ENCODE measurements at places on chromosomes 1 and 21.

DNA sequence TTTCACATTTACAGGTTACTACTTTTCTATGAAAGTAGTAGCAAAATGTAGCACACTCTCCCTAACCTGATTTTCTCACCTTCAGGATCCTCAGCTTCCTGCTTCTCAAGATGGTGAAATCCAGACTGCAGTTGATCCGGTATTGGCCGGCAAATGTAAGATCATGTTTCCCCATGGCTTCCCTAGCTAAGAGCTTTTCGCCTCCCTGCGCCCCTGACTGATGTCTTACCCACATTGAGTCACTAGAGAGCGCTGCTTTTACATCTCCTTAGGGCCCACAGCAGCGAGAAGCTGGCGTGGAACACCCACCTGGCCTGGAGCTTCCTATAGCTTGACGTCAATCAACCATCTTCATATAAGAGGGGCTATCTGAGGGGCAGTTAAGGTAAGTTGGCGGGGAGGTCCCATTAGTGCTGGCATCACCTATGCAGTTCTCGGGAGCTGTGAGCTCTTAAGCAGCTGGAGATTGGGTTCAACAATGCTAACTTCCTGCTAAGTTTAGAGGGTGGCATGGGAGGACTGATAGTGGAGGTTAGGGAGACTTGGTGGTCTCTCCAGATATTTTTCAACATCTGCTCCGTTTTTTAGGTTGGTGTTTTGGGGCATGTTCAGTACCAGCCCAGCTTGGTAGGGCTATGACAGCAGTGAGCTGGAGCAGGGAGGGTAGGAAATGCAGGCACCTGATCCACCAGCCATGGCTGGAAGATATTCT is 5.5 kb downstream of the PTPN7 start:
- peak; percentile 35 for DNase-seq

- peak; percentile 18 for DNase-seq
Measured at GRCh38 chr1:90114521-90115141, 119.7 kb downstream of the ZNF326 start.

GRCh38 chr21:15848634-15849560 is 119.1 kb downstream of the USP25 start:
- no peak for DNase-seq

GRCh38 chr1:65431111-65431705 is 10.7 kb downstream of the LEPR start:
- peak; percentile 72 for DNase-seq

DNA sequence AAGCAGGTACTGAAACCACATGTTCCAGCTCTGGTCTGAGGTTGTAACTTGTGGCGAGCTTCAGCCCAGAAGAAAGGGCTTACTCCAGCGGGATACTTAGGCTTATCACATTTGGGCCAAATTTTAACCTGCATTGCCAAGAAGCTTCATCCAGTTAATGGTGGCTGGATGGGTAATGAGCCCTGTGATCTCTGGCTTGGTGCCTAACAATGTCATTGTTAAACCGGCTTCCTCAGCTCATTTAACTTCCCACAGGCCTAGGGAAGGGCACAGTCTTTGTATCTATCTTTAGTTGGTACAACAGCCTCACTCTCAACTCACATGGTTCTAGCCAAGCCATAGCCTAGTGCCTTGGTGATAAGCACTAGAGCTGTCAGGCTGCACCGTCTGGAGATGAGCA is 43.6 kb upstream of the CCDC190 start:
- no peak for DNase-seq

GRCh38 chr1:49059087-49059486 is 282.4 kb upstream of the BEND5 start:
- no peak for DNase-seq

DNA sequence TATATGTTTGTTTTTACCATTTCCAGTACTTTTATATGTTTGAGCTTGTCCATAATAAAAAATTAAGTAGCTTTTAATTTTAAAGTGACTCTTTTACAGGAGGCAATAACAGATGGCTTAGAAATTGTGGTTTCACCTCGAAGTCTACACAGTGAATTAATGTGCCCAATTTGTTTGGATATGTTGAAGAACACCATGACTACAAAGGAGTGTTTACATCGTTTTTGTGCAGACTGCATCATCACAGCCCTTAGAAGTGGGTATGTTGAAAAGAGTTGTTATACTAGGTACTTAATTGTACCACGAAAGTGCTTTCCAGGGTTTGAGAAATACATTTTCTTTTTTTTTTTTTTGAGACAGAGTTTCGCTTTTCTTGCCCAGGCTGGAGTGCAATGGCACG is 46.1 kb downstream of the RNF2 start:
- DNase-seq = no peak

GRCh38 chr1:165831146-165831545 is 3.7 kb downstream of the UCK2 start:
- no peak for DNase-seq

- DNase-seq = no peak
Measured at GRCh38 chr1:243179720-243180119, 75.4 kb downstream of the CEP170 start.

DNA sequence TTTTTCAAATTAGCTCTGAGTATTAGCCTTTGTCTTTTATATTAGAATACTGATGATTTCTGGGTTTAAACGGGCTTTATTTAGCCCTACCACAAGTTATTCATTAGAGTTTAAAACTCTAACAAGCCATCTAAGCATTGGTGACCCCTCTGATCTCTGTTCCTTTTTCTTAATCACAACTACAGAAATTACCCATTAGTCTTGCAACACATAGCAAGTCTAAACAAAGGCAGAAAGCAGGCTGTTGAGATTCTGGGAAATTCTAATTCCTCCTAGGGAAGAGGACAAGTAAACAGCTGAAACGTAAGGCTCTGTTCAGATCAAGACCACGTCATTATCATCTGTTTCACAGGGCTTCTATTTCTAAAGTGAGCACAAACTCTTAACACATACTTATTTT is 491.2 kb upstream of the ZRANB2 start:
- DNase-seq = no peak

GRCh38 chr1:81619156-81619555 is 181.6 kb upstream of the ADGRL2 start:
- no peak for DNase-seq

DNA sequence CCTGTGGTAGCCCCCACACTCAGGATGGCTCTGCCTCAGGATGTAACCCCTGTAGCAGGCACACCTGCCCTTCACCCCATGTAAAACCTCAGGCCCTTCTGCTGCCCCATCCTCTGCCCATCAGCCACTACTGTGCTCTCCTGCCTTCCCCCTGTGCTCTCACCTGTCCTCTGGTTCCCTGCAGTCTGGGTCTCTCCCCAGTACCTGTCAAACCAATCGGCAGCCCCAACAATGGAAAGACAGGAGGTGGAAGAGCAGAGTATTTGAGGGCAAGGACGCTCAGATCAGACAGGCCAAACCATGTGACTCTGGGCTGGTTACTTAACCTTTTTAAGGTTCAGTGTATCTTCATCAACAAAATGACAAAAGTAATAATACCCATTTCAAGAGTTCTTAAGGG is 30.9 kb downstream of the SMIM12 start:
- DNase-seq = no peak

DNA sequence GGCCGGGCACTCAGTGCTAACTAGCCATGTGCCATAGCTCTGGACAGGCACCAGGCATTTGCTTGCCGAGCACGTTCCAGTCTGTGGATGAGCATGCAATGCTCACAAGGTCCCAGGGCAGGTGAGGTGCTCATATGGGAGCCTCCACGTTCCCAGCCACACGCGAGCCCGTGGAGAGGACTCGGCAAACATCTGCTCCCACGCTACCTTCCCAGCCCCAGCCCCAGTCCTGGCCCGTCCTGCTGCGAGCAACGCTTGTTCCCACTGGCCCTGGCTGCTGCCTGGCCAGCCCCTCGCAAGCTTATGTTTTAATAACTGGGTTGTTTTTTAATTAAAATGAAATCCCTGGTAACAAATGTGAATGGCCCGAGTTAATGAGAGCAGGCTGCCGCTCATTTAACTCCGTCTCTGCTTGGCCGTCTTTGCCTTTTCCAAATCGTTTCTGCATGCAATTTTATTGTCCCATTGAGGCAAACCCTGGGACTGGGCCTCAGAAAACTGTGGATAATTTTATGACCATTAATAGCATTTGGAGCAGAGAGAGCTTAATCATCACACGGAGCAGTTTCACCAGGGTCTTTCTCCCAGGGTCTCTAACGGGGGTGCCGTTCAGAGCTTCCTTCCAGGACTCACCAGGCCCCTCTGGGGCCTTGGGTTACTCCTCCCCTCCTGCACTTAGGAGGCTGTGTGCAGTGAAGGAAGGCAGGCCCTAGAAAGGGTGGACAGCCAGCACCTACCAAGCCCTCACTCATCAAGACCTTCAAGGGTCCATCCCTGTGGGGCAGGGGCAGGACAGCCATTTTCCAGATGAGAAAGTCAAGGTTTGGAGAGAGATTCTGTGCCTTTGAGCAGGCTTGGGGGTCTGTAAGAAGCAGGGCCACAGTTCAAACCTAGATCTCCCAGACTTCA is 136.8 kb downstream of the GLIS1 start:
- no peak for DNase-seq

- no peak for DNase-seq
Measured at GRCh38 chr1:200046115-200046514, 18.6 kb downstream of the NR5A2 start.

DNA sequence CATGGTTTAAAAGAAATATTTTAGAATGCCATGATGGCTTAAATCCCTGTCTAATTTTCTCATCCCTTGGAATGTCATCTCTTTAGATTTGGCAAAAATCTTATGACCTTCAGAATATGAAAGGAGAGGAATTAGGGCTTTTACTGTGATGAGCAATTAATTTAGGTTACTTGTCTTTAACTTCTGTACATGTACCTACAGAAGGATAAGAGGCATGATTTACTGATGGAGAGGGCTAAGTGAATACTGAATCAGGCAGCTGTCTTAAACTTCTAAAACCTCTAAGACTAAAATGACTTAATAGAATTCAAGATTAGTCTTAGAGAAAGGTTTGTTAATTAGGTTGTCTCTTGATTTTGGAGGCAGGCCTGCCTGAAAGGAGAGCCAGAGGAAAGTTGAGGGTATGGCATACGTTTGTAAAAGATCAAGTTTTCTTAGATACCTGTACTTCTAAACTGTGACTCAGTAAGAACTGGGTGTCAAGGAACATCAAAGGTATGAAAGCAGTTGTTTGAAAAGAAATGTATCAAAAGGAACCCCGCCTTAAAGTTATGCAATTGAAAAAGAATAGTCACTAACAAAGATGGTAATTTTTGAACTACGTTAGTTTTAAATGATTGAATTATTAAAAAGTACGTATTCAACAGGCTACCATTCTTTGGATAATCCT is 12.5 kb downstream of the MACO1 start:
- DNase-seq = no peak

DNA sequence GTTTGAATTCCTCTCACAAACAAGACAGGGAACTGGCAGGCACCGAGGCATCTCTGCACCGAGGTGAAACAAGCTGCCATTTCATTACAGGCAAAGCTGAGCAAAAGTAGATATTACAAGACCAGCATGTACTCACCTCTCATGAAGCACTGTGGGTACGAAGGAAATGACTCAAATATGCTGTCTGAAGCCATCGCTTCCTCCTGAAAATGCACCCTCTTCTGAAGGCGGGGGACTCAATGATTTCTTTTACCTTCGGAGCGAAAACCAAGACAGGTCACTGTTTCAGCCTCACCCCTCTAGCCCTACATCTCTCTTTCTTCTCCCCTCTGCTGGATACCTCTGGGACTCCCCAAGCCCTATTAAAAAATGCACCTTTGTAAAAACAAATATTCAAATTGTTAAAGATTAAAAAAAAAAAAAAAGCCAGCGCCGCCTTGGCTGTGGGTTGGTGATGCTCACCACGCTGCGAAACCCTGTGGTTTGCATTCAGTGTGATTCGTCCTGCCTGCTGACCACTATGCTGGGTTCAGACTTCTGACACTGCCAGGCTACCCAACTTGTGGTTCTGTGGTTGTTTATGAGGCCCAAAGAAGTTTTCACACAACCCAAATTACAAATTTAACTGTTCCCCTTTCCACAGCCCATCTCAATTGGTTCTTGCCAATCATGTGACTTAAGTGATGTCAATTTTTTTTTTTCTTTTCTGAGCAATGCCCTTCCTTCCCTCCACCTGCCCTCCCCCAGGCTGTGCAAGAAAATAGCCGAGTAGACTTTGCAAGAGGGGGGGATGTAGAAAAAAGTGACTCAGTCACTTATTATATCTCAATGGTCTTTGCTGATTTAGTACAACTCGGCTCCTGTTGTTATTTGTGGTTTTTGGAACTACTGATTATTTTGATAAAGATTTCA is at the start of gene RUNX1:
RUNX1 (minus strand) TSS at position 597 of the 912 bp plus-strand sequence.
- peak; percentile 47 for DNase-seq

GRCh38 chr1:244992833-244993232 is 128.5 kb upstream of the HNRNPU start:
- no peak for DNase-seq

DNA sequence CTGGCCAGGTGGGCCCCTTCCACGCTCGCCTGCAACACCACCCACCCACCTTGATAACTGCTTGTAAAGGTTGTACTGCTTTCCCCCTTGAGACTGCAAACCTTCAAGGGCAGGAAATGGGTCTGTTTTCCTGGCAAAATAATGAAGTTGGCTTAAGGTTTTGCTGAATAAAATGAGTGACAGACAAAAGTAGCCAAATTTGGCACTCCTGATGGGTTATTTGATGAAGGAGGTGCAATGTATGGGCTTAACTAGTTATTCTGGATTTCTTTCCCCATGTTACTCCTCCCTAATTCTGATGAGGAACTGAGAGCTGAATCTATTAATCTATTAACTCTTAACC is 14.6 kb upstream of the HLCS start:
- no peak for DNase-seq

- no peak for DNase-seq
Measured at GRCh38 chr1:12690156-12690555, 25.8 kb upstream of the AADACL3 start.

GRCh38 chr1:118321840-118322239 is 136.8 kb upstream of the SPAG17 start:
- no peak for DNase-seq

Measured in hematopoietic multipotent progenitor cell treated with erythropoietin and hydrocortisone succinate and interleukin-3 and kit ligand, for 17 days (in vitro differentiated cells).